Bone marrow (tissue), 2 donors: ENCODE measurements at places on chromosomes 2 and 18.

DNA sequence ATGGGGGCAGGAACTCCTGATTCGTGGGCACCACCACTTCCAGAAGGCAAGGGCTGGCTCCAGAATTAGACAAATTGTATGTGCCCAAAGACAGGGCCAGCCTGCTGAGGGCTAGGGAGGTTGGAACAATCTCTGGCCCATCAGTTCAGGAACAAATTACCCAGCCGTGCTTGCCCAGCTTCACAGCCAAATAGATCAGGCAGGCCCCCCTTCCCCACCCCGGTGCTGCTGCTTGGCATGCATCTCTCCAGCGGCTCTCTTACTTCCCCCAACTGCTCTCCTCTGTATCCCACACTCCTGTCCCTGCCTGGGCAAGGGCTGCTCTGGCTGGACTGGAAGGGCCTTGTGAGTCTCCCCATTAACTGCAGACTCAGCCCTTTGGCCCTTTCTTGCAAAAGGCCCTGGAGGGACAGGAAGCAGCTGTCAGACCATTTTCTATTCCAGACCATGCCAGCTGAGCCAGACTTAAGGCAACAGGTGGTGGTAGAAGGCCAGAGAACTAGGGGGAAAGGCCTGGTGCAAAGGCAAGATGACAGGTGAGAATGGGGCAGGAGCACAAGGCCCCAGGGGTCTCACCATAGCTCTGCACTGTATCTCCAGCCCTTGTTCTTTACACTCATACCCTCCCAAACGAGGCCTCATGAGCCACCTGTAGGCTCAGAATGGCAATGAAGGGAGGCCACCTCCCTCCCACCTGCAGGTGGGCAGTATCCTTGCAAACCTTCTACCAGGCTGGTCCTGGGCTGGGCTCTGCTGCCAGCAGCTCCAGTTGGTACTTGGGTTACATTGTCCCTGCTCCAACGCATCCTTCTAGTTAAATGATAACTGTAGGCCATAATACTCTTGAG is 30.7 kb upstream of the ACAA2 start:
- DNase-seq, result no peak

GRCh38 chr2:71932780-71933466 is 214.7 kb downstream of the CYP26B1 start:
- DNase-seq, result no peak

DNA sequence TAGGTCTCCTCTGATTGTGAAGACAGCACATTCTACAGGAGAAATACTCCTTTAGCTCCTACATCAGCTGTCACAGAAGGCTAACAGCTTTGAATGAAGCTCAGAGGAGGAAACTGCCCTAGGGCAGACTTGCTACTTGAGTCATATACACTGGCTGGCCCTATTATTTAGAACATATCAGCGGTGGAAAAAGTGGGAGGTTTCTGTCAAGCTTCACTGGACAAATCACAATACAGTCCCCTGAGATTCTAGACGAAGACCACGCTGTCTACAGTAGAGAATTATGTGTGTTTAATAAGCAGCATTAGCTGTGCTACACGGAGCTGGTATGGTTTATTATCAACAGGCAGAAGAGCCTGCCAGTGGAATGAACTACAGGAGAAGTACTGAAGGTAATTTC is 230.9 kb upstream of the FSIP2 start:
- no peak for DNase-seq

GRCh38 chr18:9474108-9474982 is 968 bp upstream of the RALBP1 start:
- DNase-seq, result no peak

GRCh38 chr2:106563195-106563594 is 76.0 kb downstream of the CD8B2 start:
- no peak for DNase-seq

GRCh38 chr2:137838255-137839092 is 125.8 kb upstream of the HNMT start:
- DNase-seq, result peak; percentile 14

DNA sequence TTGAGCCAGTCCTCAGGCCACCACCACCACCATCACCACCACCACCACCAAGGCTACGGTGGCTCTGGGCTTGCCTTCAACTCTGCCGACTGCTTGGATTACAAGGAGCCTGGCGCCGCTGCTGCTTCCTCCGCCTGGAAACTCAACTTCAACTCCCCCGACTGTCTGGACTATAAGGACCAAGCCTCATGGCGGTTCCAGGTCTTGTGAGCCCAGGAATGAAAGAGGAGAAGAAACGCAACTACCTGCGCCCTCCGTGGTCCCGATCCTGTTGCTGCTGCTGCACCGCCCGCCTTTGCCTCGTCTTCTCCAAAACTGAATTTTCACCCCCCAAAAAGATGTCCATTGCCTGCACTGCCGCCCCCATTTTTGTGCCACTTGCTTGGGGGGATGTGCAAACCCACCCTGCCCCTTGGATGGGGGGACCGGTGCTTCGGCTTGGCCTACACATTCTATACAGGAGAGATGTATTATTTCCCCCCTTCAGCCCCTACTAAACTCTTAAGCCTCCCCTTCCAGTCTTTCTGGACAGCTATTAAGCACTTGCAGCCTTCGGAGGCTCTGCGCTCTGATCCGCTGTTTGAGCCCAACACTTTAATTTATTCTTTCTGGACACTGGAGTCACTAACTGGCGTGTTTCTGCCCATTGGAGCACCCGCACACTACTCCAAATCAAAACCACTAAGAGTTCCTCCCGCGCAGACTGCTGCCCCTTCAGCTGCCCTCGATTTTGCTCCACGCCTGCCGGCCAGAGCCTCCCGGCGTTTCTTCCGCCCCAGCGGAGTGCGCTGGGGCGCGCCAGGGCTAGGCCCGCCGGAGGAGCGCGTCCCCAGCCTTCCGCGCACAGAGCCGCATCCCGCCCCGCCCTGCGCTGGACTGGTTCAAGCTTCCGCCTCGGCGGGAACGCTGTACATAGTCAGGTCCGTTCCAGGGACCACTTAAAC is 5.7 kb downstream of the OTX1 start:
- peak; percentile 12 for DNase-seq

DNA sequence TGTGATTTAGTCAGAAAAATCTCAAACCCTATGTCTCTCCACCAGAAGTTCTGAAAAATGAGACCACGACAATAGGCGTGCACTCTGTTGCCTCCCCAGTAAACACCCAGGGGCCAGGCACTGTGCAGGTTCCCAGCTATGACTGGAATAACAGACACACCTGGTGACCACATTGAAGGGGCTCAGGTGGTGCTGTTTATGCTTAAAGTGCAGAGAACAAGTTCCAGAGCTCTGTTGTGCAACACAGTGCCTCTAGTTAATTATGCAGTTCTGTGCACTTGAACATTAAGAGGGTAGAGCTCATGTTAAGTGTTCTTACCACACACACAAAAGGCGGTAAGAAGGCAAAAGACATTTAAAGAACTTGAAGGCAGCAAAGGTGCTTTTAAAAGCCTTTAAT is 52.6 kb upstream of the AFF3 start:
- no peak for DNase-seq

- DNase-seq, result no peak
These were observed 106.4 kb upstream of the CCDC85A start for GRCh38 chr2:56077359-56077915.

DNA sequence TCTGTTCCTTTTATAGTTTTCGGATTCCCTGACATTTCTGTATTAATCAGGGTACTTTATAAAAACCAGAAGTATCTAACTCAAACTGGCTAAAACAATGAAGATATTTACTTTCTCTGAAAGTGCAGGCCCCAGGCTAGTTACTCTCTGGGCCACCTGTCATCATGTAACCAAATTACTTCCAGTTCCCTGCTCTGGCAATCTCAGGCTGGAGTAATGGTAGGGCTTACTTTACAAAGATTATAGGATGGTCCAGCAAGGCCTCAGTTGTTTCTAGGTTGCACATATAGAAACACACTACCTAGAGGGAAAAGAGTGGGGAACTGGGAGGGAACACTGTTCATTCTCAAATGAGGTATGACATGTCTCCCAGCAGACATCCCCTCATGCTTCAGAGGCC is 74.8 kb downstream of the CHST9 start:
- DNase-seq, result no peak

GRCh38 chr2:147607379-147607778 is 237.4 kb upstream of the ACVR2A start:
- no peak for DNase-seq

DNA sequence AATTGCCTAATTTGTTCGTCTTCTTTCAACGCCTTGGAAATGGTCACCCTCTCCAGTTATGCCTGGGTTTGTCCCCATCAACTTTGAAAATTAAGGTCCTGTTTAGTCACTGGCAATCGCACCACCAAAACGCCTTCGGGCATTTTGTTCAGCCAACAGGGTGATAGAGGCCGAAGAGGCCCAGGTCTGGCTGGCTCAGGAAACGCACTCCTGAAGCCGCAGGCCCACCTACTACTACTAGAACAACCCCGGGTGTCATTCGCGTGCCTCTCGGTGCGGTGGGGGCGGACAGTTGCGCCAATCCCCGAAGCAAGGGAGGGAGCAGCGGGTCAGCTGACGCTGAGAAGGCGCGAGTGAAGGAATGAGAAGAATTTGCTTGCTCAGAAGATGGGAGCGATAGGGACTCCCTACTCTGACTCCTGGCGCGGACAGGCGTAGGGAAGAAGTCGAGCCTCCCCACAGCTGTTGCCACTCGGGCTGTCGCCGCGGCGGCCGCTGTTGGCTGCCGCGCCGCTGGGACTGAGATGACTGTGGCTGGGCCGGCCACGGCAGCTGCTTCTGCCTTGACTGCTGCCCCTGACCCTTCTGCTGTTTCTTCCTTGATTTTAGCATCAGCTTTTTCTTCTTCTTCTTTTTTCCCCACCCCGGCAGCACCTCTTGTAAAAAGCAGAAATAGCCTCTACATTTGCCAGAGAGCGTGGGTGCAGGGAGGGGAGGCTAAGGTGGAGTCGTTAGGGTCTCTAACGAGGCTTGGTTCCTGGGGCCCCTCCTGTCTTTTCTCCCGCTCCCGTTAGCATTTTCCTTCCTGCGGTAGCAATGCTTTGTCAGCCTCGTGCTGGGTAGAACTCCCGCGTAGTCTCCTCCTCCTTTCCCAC is 387.6 kb downstream of the FIGN start:
- no peak for DNase-seq

GRCh38 chr2:56185582-56186046 is 1.8 kb downstream of the CCDC85A start:
- DNase-seq, result no peak

DNA sequence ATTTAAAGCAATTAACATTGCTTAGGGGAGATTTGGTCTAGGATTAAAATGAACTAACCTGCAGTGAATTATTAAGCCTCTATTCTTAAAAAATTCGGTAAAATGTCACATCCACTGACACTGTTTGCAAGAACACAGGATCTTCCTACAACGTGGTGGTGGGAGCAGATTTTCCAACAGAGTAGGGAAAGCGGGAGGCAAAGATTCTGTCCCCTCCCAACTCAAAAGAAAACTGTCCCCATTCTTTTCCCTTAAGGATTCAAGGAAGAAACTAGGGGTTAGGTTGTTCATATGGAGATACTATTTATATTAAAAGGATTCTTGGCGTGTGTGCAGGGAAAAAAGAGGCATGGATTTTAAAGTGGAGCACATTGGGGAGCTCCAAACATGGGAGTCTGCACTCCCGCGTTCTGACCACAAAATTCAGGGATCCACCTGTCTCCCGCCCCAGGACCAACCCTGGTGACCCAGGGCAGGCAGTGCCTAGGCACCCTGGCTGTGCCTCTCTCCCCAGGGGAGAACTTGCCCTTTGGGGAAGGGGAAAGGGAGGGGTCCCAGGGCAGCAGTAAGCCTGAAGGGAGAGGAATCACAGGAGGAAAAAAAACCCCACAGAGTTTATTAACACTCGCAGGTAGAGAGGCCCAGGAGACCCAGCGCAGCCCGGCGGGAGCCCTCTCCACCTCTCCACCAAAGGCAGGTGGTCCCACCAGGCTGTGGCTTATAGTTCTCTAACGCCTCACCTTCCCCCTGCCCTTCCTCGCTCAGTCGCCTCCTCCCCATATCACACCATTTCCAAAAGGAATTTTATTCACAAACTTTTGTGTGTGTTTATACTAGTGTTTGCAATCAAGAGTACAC is 2.3 kb downstream of the PTGR3 start:
- DNase-seq, result no peak

GRCh38 chr2:206627632-206628031 is 14.7 kb upstream of the FAM237A start:
- no peak for DNase-seq

- no peak for DNase-seq
These were observed 477.9 kb downstream of the TSN start for GRCh38 chr2:122233372-122233771.

DNA sequence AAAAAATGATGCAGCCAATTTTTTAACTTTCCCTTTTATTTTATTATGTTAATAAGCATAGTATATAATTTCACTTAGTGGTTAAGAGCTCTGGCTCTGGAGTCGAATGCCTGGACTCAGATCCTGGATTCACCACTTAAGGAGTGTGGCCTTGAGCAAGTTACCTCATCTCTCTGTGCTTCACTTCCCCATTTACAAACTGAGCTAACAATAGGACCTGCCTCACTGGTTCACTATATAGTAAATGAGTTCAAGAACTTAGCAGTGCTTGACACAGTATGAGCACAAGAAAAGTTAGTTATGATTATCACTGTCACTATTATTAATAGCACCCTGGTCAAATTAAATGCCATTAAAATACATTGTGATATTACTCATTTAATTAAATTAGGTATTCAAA is 30.6 kb downstream of the SCN3A start:
- DNase-seq, result no peak

GRCh38 chr2:30351116-30351515 is 95.9 kb upstream of the LCLAT1 start:
- DNase-seq, result no peak

DNA sequence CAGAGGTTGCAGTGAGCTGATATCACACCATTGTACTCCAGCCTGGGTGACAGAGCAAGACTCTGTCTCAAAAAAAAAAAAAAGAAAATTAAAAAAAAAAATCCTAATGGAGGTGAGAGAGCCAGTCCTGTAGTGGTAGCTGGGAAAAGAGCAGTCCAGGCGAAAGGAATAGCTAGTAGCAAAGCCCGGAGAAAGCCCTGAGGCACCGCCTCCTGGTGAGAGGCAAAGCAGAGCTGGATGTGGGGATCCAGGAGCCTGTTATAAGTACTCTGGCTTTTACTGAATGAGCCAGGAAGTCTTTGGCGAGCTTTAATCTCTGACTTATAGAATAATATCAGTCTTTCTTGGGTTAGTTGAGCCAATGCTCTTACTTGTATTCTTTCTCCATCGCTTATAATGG is 6.6 kb upstream of the KLHL23 start:
- DNase-seq, result no peak
